ENCODE measurements at places on chromosomes 3 and 15. TPM values are rescaled to one million over a fixed set of nuclear protein-coding genes. Genes with fewer than 3 reads are reported as not detected.

The ARHGAP31 gene
- 0.26 TPM for total RNA-seq

The COL6A5 gene
- not detected for total RNA-seq

The NPAP1 gene
- not detected for total RNA-seq

The HTR3E gene
- total RNA-seq, result not detected

The KBTBD12 gene
- under 0.01 TPM for total RNA-seq

The GPR15 gene
- not detected for total RNA-seq

The SEMA3B gene
- 2.3 TPM for total RNA-seq

The CEP19 gene
- total RNA-seq, result 1.3 TPM

The BTLA gene
- not detected for total RNA-seq

The ATP2B2 gene
- total RNA-seq, result not detected

The FAM107A gene
- total RNA-seq, result not detected

Data from bronchial epithelial cell (primary cell).